CD4-positive, alpha-beta T cell treated with Interleukin-2 at 100 ng/mL for 4 hours (primary cell): ENCODE measurements at places on chromosomes 16 and 17.
A peak's percentile ranks its signal among the peaks of the same experiment; 100 is the strongest.

GRCh38 chr16:58444265-58444664 lies 52.0 kb downstream of the GINS3 start:
- no peak for DNase-seq

DNA sequence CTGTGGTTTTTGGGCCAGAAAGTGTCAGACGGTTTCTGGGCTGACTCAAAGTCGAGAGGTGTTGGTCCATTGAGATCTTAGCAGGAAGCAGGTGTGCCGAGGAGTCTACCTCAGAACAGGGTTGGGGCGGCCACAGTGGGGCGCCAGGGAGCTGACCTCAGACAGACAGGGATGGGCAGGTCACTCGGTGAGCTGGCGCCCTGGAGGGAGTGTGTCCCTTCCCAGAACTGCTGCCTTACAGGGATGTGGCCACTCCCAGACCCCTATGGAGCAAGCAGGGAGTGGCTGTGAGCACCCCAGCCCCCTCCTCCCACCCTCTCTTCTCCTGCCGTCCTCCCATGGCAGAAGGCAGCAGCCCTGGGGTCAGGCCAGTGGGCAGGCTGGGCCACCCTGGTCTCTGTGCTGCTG lies 14.0 kb upstream of the DPEP1 start:
- peak; percentile 35 for DNase-seq

GRCh38 chr16:3461151-3461550 lies 17.7 kb downstream of the NAA60 start:
- peak; percentile 37 for DNase-seq

DNA sequence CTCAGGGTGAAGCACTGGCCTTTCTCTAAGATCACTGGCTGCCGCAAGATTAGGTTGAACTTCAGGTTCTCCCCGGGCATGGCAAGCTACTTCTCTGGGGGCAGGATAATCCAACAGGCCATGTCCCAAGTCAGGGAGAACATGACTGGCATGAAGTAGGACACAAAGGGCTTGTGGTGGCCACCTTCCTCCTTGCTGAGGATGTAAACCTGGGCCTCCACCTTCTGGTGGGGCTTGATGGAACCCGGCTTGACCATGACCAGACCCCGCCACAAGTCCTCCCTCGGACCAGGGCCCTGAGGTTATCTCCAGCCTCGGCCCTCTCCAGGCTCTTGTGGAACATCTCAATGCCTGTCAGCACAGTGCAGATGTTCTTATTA lies 211.1 kb upstream of the WSB1 start:
- DNase-seq = no peak

DNA sequence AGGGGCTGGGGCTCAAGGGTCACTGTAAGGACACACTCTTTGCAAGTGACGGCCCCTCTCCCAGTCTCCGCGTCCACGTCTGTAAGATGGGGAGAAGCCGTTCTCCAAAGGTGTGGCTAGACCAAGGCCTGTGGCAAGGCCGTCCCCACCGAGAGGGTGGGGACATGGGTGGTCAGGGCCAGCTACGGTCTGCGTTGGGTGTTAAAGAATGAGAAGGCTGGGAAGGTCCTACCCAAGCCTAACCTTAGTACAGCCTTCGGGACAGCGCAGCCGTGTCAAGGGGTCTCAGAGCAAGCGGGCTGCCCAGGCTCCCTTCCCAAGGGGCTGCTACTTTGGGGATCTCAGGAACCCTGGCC lies 1.9 kb downstream of the C1QTNF8 start:
- no peak for DNase-seq

- peak; percentile 52 for DNase-seq
These were observed 69.2 kb upstream of the CES5A start for GRCh38 chr16:55944377-55944802.

- DNase-seq = no peak
These were observed 3.2 kb upstream of the ELOB start for GRCh38 chr16:2779978-2780898.

DNA sequence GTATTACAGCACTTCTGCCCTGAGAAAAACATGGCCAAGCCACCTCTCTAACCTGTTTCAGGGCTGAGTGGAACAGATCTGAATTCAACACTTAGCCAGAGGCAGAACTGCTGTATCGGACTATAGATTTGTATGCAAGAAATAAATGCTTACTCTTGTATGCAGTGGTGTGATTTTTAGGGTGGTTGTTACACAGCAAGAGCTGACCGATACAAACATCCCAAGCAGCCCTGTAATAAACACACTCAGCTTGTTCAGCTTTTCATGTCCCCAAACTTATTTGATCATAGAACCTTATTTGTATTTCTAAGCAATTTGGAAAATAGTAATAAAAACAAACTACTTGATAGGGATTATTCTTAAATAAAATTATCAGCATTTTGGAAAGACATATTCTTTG lies 84.9 kb upstream of the RPH3AL start:
- DNase-seq = no peak

- no peak for DNase-seq
These were observed 37.9 kb downstream of the HEATR6 start for GRCh38 chr17:60040843-60041242.

- DNase-seq = no peak
These were observed 1.5 kb upstream of the RNF112 start for GRCh38 chr17:19409509-19409908.

DNA sequence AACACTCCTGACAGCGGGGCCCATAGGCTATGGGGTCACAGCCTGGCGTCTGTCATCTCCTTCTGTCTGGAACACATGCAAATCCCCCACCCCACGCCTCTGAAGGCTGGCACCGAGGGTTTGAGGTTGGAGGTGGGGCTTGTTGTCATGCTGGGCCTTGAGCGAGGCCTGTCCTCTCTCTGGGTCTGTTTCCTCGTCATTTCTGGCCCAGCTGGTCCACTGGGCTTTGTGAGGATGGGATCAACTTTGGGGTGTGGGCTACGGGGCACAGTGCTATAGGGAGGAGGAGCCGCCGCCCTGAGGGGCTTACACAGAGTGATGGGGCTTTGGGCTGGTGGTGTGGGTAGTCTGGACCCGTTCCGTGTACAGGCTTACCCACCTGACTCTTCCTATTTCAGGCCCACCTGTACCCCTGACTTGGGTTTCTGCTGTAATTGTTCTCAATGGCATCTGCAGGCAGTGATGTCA lies 87.5 kb downstream of the AMFR start:
- DNase-seq = no peak

DNA sequence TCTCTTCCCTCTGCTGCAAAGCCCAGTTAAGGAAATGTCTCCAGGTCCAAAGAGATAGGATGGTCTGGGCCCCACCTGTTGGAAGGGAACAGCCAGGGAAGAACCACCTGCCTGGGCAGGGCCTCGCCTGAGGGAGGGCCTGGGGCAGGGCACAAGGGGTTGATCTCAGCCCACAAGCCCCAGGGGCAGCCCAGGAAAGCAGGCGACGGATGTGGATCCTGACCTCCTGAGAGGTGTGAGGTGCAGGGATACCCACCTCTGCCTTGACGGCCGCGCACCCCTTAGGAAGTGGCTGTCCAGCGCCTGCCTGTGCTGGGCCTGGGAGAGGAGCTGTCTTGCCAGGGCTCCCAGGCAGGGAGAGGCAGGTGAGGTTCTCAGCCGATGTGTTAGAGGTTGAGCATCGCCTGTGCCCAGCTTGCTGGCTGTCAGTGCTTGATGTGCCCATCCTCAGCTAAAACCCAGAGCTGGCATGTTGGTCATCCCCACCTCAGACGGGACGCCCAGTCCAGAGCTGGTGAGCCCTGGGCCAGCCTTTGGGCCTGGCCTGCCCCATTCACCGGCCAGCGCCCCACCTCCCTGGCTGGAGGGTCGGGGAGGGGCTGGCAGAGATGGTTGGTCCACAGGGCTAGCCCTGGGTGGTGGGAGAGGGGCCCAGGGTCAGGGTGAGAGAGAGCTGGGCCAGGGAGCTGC lies 434 bp downstream of the CEMP1 start:
- no peak for DNase-seq

DNA sequence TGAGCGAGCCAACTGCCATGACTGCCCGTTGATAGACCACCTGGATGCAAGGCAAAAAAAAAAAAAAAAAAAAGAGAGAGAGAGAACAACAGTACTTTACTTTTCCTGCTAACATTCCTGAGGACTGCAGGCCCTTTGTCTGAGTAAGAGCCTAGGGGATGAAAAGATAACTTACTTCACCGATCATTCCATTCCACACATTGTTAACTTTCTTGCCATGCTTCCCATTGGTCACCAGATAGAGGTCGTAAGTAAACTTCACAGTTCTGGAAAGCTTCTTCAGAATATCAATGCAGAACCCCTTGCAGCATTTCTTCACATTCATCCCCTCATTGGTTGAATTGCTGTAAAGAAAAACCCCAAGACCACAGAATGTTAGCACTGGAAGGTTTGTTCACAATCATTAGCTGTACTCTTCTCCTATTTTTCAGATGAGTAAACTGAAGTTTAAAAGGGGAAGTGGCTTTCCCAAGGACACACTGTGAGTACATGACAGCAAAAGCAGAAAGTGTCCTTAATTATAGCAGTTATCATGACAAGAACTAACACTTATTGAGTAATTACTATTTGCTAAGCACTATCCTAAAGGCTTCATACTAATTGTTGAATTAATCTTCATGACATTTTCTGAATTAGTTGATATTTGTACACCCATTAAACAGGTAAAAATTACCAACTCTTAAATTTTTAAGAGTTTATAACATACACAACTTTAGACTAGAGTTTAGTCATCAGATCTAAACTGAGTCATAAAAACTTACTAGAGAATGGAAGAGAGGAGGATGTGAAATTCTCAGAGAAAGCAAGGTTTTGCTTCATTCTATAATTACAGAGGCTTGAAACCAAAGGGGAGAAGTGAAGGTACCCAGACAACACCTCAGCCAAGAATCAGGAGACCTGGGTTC lies 341.2 kb downstream of the GRIN2A start:
- no peak for DNase-seq

- no peak for DNase-seq
These were observed 15.5 kb upstream of the CDH15 start for GRCh38 chr16:89155851-89156739.

DNA sequence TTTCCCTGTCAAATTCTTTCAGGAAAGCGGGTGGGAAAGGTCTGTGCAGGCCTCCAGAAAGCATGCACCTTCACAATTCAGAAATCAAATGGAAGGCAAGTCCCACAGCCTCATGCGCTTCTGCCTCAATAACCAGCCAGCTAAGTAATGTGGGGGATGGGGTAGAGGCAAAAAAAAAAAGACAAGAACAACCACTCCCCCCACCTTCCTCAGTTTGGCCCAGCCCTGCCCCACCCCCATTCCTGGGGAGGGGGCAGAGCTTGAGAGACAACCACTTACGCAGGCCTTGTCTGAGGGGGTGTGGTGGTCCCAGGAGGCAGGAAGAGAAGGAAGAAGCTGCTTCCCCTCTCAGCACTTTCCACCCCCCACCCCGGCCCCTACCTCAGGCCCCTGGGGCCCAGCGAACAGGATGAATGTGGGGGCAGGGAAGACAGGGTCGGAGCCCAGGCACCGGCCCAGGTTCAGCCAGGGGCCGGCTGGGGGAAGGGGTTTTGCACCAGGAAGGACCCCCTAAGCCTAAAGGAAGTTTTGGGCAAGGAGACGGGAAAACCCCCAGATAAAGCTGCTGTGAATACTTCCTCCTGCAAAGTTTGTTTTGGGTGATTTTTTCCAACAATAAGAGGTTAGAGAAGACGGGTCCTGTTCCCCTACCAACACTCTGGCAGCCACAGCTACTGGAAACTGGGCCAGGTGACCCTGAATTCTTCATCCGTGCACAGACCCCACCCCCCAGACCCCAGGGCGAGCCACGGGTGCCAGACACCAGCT lies 1.2 kb downstream of the JUP start:
- DNase-seq = no peak

- no peak for DNase-seq
These were observed 144.1 kb upstream of the HLF start for GRCh38 chr17:55120651-55121050.

GRCh38 chr16:86388976-86389375 lies 121.4 kb upstream of the FOXF1 start:
- no peak for DNase-seq

GRCh38 chr16:16938980-16939379 lies 531.8 kb downstream of the XYLT1 start:
- no peak for DNase-seq

- DNase-seq = no peak
These were observed 5.9 kb downstream of the STRADA start for GRCh38 chr17:63735691-63736090.

DNA sequence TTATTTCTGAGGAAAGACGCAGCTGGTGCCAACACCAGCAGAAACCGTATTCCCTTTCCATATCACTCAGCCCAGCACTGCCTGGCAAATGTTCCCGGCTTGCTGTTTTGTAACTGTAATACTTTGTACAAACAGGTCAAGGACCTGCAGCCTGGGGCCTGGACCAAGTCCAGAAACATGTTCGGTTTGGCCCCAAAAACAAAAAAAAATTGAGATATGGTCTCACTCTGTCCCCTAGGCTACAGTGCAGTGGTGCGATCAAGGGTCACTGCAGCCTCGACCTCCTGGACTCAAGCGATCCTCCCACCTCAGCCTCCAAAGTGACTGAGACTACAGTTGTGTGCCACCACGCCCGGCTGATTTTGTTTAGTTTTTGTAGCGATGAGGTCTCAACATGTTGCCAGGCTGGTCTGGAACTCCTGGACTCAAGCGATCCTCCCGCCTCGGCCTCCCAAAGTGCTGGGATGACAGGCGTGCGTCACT lies 1.2 kb downstream of the HAGH start:
- no peak for DNase-seq

GRCh38 chr16:21301168-21301894 lies 23.2 kb upstream of the CRYM start:
- DNase-seq = peak; percentile 3

DNA sequence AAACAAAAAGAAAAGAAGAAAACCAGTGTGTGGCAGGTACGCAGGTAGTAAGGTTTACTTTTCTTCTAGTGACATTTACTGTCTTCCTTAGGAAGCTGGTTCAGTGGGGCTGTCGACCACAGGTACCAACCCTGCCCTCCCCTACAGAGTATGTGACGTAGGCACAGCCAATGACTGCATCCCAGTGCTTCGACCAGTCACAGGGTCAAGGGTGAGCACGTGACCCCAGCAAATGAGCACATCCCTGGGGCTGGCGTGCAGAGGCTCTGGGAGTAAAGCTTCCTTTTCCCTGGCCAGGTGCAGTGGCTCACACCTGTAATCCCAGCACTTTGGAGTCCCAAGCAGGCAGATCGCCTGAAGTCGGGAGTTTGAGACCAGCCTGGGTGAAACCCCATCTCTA lies 38.9 kb upstream of the PLCG2 start:
- DNase-seq = no peak

DNA sequence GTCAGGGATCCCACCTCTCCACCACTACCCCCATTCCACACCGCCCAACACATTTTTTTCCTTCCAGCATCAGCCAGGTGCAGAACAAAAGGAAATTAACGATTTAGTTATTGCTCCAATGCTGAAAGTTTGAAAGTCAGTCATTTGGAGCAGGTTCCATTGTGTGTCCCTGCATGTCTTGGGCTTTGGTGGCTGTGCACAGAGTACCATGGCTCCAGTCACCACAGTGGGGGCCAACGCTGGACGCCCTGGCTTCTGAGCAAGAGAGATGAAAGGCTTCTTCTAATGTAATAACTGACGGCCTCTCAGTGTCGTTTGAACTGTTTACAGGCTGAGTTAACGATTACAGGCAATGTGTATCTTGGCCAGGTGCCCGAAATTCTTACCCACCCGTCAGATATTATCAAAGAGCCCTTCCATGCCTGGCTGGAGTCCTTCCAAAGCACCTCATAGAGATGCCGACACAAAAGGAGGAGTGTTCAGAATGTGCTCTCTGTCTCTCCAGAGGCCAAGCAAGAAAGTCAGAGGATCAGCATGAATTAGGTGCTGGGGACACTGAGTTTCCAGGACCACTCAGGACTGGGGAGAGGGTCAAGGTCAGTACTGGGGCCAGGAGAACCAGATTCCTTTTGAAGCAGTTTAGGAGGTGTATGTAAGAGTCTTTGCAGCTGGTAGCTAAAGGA lies 25.9 kb downstream of the RNF43 start:
- DNase-seq = no peak
